Smooth muscle cell of the pulmonary artery (primary cell): ENCODE measurements at places on chromosomes 5 and 9. TPM values are rescaled to one million over a fixed set of nuclear protein-coding genes. Genes with fewer than 3 reads are reported as not detected.

The C9orf50 gene
- total RNA-seq: 0.26 and 0.33 TPM in 2 replicates

The F2RL2 gene
- total RNA-seq: 19.8 and 34.1 TPM in 2 replicates

The ANKRD20A1 gene
- not detected in 2 replicates for total RNA-seq

The NEURL1B gene
- total RNA-seq: 2.1 and 11.3 TPM in 2 replicates

The ABO gene
- total RNA-seq: not detected in 2 replicates

The PARP8 gene
- total RNA-seq: 21.5 and 31.8 TPM in 2 replicates

The ADGRD2 gene
- total RNA-seq: not detected in 2 replicates

The PCDHGA12 gene
- total RNA-seq: 40.2 and 46.0 TPM in 2 replicates

The ANKRD31 gene
- under 0.01 and 0.03 TPM in 2 replicates for total RNA-seq

The MSX2 gene
- total RNA-seq: 0.83 and 3.8 TPM in 2 replicates

The IL6ST gene
- 464 and 599 TPM in 2 replicates for total RNA-seq

The ARL10 gene
- 30.0 and 37.4 TPM in 2 replicates for total RNA-seq

The MARCOL gene
- total RNA-seq: not detected in 2 replicates

The ENTPD8 gene
- total RNA-seq: not detected in 2 replicates

The WNK2 gene
- total RNA-seq: not detected in 2 replicates

The ZNF462 gene
- 18.2 and 24.6 TPM in 2 replicates for total RNA-seq

The PLEKHG4B gene
- total RNA-seq: 0.07 TPM in 1 of 2 replicates, not detected in the other

The INSL4 gene
- not detected in 2 replicates for total RNA-seq

The NKD2 gene
- total RNA-seq: 0.50 and 3.5 TPM in 2 replicates

The SLC6A3 gene
- total RNA-seq: not detected in 2 replicates

The RASGRF2 gene
- 1.2 and 15.0 TPM in 2 replicates for total RNA-seq

The PCDHGA1 gene
- 1.2 and 1.4 TPM in 2 replicates for total RNA-seq

The BAAT gene
- 0.07 TPM in 1 of 2 replicates, not detected in the other for total RNA-seq

The EFCAB9 gene
- total RNA-seq: not detected in 2 replicates

The INSYN2B gene
- total RNA-seq: 2.1 and 3.3 TPM in 2 replicates

The PKN3 gene
- 0.46 and 0.59 TPM in 2 replicates for total RNA-seq

The PCSK5 gene
- total RNA-seq: 9.9 and 13.1 TPM in 2 replicates

The SPINK1 gene
- total RNA-seq: 0.66 and 1.3 TPM in 2 replicates

The CCL21 gene
- total RNA-seq: not detected in 2 replicates

The UAP1L1 gene
- total RNA-seq: 20.3 and 38.3 TPM in 2 replicates

The SLC25A46 gene
- total RNA-seq: 72.1 and 92.3 TPM in 2 replicates

The PNPLA7 gene
- total RNA-seq: 1.1 and 2.0 TPM in 2 replicates

The CSF1R gene
- total RNA-seq: 0.26 and 0.69 TPM in 2 replicates

The CYLC2 gene
- total RNA-seq: not detected in 2 replicates

The C5orf52 gene
- total RNA-seq: not detected in 2 replicates

The EGFL7 gene
- 28.3 and 40.9 TPM in 2 replicates for total RNA-seq

The ADAM19 gene
- 24.6 and 26.9 TPM in 2 replicates for total RNA-seq

The WWC1 gene
- 0.99 and 5.0 TPM in 2 replicates for total RNA-seq

The ENTR1 gene
- total RNA-seq: 25.6 and 45.6 TPM in 2 replicates

The TMEM252 gene
- not detected in 2 replicates for total RNA-seq

The DAB2IP gene
- 30.8 and 33.3 TPM in 2 replicates for total RNA-seq

The LHX3 gene
- total RNA-seq: not detected in 2 replicates

The C9orf153 gene
- 0.98 and 0.99 TPM in 2 replicates for total RNA-seq

The GABBR2 gene
- total RNA-seq: 0.46 TPM in 1 of 2 replicates, not detected in the other

The HK3 gene
- total RNA-seq: not detected in 2 replicates

The CA9 gene
- 10.0 and 181 TPM in 2 replicates for total RNA-seq

The FOXD4L3 gene
- total RNA-seq: 0.07 and 0.10 TPM in 2 replicates

The PCDHGA10 gene
- total RNA-seq: 8.3 and 9.4 TPM in 2 replicates
